ENCODE measurements at places on chromosomes 4 and X. TPM values are rescaled to one million over a fixed set of nuclear protein-coding genes. Genes with fewer than 3 reads are reported as not detected.

RAB33A gene
- polyA plus RNA-seq: 1.7 TPM

DNA sequence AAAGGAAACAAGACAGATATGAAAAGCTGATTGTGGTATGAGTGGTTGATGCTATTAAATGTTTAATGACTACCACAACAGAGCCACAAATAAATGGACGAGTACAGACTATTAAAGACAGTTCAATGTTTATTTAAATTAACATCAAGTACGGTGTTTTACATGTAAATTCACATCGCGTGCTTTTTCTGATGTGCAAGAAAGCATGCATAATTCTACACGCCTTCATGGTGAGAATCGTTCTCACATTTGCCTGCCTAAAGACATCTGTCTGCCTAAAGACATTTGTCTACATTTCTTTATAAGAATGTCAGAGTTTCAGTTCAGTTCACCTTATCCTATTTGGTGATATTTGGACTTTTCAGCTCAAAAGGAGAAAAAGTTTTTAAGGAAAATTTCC is 7.3 kb upstream of the GPR143 start:
- DNase-seq: no peak

GRCh38 chr4:155442267-155443105 is 65.7 kb upstream of the MAP9 start:
- DNase-seq: peak; percentile 44

DNA sequence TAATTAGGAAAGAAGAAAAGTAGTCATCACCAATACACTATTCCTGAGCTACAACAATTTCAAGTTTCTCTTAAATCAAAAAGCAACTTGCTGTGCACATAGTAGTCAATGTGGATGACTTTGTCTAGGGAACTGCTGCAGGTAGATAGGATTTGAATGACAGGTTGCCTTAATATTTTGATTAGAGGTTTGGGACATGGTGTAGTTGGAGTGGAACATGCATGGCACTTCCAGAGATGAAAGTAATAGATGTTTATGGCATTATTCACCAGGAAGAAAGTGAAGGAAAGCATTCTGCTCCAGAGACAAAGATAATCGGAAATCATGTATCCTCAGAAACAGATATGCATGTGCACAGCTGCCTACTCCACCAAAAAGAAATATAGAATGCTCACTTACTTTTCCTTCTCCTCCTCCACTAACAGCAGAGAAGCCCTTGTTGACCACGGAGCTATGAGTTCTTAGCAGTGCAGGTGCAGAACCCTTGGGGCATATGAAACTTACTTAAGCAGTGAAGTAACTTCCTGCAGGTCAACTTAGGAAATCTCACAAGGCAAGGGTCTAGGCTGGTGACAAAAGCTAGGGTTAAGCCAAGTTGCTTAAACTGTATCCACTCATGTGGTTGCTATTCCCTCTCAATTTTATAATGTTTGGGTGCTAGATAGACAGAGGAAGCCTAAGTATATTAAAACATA is 390.8 kb downstream of the HNRNPD start:
- DNase-seq: no peak

- DNase-seq: no peak
These were observed 232.8 kb downstream of the PDGFC start for GRCh38 chr4:156738766-156739165.

- peak; percentile 40 for DNase-seq
These were observed 100.8 kb downstream of the SPIN4 start for GRCh38 chrX:63250253-63250868.

DNA sequence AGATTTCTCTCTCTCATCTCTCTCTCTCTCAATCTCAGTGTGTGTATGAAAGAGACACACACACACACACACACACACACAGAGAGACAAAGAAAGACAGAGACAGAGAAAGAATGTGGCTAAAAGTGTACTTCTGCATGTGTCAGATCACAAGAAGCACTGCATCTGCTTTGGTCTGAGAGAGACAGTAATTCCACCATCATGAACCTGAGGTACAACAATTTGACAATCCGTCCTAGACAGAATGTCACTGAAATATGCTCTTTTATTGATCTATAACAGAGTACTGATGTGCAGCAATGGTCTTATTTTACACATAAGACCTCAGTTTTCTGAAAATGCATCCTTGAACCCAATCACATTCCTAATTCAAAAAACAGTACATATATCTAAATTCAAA is 576.2 kb upstream of the SMIM31 start:
- DNase-seq: no peak

- no peak for DNase-seq
These were observed 58.2 kb upstream of the C4orf50 start for GRCh38 chr4:6076391-6076790.

DNA sequence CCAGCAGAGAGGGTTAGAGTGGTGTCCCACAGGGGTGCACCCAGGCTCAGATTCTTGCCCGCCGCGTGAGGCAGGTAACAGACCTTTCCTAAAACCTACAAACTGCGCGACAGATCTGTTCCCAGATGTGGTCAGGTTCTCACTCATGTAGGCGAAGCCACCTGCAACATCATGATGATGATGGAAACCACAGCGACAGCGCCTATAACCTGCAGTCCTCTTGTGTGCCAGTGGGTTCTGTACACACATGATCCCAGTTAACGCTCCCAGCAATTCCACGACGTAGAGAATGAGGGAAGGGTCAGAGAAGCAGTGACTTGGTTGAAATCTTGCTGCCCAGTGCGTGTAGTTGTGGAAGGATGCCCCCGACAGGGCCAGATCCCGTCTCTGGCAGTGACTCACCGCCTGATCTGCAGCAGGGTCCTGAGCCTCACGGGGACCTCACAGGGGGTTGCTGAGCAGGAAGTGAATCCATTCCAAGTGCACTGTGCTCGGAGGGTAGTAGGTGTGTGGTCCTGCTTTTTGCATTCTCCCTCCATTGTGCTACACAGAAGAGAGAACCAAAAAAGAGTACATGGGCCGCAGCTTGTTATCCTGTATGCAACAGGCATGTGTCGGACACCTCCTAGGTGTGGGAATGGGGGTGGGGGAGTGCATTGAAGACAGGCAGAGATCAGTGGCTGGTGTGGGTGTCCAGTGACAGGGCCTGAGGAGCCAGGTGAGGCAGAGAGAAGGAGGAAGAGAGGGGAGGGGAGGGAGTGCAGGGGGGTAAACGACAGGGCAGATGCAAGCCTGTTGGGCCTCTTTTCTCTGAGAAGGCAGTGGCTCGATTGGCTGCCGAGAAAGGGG is 66.6 kb downstream of the MTMR1 start:
- no peak for DNase-seq

GRCh38 chrX:42544883-42545282 is 233.1 kb downstream of the PPP1R2C start:
- no peak for DNase-seq

PGAM4 gene
- polyA plus RNA-seq: not detected

SHROOM2 gene
- 7.0 TPM for polyA plus RNA-seq

DNA sequence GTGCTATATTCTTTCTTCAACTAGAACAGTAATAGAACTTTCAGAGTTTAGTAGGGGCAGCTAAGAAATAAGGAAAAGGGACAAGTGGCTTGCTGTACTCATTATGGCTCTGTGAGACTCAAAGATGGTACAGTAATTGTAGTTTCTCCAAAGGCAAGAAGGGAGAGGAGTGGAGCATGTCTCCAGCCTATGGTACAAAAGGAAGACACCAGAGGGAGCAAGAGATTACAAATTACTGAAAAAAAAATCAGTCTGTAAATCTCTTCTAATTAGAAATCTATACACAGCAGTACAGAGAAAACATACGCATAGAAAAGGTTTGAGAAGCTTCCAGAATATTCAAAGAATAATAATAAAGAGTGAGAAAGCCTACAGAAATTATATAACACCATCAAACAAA is 61.4 kb downstream of the KLHL4 start:
- no peak for DNase-seq

DNA sequence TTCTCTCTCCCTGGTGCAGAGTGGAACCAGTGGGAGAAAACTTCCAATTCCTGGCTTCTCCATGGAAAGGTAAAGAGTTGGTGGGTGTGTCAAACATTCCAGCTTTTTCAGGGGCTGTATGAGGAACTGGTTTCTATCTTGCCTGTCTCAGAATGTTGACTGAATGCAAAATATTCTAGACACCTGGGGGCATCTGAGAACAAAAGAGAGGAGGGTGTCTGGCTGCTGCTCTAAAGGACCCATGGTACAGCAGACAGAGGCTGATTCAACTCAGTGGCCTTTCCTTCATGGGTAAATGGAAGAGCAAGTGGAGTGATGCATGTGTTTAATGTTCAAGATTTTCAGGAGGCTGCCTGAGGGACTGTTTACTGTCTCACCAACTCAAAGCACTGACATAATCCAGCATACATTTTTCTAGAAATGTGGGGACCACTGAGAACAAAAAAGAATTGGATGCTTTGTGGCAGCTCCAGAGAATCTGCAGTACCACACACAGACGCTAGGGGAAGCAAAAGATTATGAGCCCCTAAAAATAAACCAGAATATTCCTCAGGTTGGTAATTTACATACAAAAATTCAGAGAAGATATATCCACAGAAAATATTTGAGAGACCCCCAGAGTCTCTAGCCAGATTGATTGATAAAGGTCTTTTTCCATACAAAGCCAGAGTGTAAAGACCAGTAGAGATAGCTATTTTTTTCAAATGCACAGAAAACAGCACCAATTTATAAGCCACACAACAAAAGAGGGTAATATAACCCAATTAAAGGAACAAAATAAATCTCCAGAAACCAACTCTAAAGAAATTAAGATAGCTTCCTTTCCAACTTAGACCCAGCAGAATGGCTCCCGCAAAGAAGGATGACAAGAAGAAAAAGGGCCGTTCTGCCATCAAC is 48.0 kb upstream of the STARD8 start:
- DNase-seq: no peak

DNA sequence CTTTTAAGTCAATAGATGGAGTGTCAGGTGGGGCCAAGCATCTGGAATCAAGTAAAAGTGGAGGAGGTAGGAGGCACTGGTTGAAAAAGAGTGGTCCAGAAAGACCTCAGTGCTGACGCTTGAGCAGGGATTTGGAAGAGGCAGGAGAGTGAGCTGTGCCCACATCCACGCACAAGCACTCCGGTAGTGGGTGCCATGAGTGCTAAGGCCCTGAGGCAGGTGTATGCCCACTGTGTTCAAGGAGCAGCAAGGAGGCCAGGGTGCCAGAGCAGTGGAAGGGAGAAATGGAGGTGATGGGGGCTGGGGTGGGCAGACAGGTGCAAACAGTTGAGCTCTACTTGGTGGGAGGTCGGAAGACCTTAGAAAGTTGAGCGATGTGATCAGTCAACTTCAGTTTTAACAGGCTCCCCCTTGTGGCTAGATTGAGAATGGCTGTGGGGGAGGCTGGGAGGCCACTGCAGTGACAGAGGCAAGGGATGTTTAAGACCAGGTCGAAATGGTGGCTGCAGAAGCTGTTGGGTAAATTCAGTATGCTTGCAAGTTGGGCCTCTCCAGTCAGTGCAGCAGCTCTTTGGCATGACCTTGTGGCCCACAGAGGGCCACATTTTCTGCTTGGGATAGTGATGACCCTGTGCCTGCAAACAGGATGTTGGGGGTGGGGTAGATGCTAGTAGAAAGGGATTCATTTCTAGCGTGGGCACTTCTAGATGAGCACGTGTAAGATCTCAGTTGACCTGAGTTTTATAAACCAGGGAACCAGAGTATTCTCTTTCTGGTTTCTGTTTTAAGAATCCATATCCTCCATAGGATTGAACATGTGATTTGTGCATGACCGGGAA is 12.7 kb downstream of the TKTL1 start:
- DNase-seq: no peak

SOX3 gene
- not detected for polyA plus RNA-seq

DNA sequence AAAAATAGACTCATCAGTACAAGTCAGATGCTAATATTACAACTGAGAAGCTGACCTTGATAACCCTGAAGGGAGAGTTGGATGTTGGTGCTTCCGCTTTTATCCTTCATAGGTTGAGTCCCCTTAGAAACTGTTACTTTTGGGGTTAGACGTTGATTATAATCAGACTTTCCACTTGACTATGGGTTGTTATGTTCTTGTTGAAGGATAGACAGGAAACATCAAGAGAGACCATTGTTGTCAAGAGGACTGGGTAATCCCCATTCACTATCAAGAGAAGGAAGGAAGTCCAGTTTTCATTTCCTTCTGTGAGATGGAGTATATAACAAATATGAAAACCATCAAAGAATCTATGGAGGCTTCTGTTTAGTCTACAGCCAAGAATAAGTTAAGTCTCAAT is 229.9 kb upstream of the AFF2 start:
- DNase-seq: no peak

DNA sequence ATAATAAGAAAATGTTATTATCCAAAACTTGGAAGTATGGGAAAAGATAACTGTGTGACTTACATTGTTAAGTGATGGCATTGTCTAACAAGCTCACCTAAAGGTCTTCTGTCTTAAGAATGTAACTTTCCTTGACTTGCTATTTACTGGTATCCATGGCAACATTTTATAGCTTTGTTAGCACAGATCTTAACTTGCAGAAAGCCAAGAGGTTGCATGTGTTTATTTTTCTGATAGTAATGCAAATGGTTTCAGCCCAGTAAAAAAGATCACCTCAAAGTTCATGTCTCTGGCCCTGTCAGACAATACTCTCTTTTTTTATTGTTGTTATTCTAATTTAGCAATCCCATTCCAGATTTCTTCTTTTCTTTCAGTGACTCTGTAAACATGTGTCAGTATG is 425.3 kb downstream of the SPRY1 start:
- DNase-seq: peak; percentile 76

PTPN13 gene
- 6.1 TPM for polyA plus RNA-seq

- no peak for DNase-seq
These were observed 238.3 kb upstream of the TLL1 start for GRCh38 chr4:165634766-165635165.

DNA sequence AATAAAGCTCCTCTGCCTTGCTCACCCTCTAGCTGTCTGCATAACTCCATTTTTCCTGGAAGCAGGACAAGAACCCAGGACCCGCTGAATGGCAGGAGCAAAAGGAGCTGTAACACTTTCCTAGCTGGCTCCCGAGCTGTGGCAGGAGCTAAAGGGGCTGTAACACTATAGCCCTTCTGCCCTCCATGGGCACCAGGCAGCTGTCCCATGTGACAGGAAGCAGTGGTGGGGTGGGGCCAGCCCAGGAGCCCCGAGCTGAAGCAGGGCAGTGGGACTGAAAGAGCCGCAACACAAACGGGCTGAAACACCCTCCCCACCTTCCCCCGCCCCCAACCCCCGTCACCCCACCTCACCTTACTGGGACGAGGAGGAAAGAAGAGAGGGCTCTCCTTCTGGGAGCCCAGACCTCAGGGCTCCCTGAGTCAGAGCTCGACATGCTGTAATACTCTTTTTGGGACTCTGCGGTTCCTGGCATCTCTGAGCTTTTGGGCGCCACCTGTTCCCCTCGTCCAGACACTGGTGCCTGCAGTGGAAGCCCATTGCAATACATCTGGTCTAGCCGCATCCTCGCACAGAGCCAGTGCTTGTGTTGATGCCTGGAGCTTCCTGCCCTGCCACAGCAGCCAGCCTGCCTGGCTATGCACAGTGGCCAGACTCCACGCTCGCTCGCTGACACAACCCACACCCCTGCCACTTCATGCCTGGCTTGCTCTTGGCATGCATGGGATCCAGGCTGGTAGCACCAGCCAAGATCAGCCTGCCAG is 39.4 kb downstream of the PPM1K start:
- DNase-seq: no peak

RPS6KA6 gene
- 8.2 TPM for polyA plus RNA-seq

GRCh38 chrX:13694359-13694758 is 5.4 kb downstream of the RAB9A start:
- DNase-seq: no peak

CFP gene
- polyA plus RNA-seq: 4.2 TPM

BTC gene
- polyA plus RNA-seq: 14.3 TPM

Data from large intestine (tissue), 12 donors.